Right atrium auricular region (tissue), 2 donors: ENCODE measurements at places on chromosomes 5 and 9.

DNA sequence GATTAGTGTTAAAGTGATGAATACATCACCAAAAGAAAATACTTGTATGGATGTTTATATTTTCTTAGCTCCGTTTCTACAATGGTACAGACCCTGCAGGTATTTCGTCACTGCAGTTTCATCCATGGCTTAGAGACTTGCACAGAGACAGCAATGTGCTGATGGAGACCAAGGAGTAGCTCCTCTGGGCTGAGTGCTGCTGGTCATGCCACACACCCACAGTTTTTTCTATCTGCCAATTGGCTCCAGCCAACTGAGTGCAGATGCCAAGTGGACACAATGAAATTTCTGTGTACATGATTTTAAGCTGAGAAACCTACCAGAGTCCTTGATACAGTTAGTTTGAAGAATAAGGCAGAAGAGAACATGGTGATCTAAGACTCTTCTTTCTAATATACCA lies 145.9 kb upstream of the ADCY2 start:
- no peaks in the 10 kb centered on the region for H3K4me1 ChIP-seq
- no peaks in the 10 kb centered on the region for H3K27me3 ChIP-seq
- no peak overlapping the region for H3K27ac ChIP-seq
- H3K36me3 ChIP-seq = no peaks in the 10 kb centered on the region
- no peak overlapping the region for H3K4me3 ChIP-seq
- no peak for DNase-seq

DNA sequence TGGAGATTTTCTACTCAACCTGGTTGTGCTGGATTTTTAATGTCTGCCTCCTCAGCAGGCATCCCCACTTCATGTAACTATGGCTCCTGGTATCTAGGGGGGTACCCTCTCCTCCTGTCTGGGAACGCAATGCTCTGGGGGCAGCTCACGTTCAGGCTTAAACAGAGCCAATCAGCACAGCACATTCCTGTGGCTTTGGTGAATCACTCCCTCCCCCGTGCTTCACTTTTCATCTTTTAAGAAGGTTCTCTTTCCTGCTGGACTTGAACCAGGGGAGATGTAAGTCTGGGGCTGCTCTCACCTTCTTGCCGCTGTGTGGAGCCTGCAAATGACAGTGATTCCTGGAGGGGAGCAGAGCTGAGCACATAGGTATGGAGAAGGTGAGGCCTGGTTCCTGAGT lies 101.2 kb downstream of the MSX2 start:
- no peaks in the 10 kb centered on the region for H3K4me1 ChIP-seq
- H3K27me3 ChIP-seq = no peaks in the 10 kb centered on the region
- no peaks in the 10 kb centered on the region for H3K36me3 ChIP-seq
- H3K4me3 ChIP-seq = no peak overlapping the region
- no peak for DNase-seq
- H3K27ac ChIP-seq = no peak overlapping the region

DNA sequence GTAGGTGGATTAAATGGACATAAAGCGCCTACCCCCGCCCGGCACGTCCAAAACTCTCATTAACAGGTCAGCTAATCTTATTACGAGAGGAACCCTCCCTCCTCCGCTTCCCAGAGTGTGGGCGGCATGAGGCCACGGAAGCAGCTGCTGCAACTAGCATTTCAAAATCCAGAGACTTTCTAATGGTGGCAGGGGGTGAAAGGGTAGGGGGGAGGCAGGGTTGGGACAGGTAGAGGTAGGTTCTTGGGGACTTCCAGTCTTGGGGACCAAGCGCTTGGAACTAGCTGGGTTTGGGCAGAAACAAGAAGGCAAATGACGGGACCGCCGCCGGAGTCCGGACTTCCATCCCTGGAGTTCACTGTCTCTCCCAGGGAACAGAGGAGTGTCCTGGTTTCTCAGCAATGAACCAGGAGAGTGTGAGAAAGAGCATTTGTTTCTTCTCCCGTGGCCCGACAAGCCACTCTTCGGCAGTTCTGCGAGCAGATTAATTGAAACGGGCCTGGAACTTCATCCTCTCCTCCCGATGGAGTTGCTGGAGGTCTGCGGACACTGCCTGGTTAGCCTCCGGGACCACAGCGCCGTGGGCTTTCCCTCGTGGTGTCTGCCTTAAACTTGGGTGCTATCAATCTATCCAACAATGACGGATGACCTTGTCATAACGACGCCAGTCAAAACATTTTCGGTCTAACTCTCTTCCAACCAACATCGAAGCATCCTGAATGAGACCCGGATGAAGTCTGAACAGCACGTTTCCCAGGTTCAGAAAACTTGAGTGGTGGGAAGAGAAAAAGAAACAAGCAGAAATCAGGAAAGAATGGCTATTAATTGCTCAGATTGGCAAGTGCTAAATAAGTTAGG lies 1.6 kb upstream of the PRDM6 start:
- H3K27me3 ChIP-seq = peaks cover 7% of the 10 kb centered on the region
- H3K4me3 ChIP-seq = peak overlapping the region; percentile 65
- no peak overlapping the region for H3K27ac ChIP-seq
- peaks cover 24% of the 10 kb centered on the region for H3K4me1 ChIP-seq
- no peaks in the 10 kb centered on the region for H3K36me3 ChIP-seq

GRCh38 chr9:130498298-130498917 lies 53.6 kb downstream of the ASS1 start:
- no peaks in the 10 kb centered on the region for H3K4me1 ChIP-seq
- H3K36me3 ChIP-seq = peaks cover 43% of the 10 kb centered on the region
- H3K4me3 ChIP-seq = no peak overlapping the region
- no peaks in the 10 kb centered on the region for H3K27me3 ChIP-seq
- DNase-seq = no peak

GRCh38 chr5:177361418-177362291 lies 3.9 kb downstream of the RGS14 start:
- H3K4me1 ChIP-seq = peaks cover 33% of the 10 kb centered on the region
- H3K27me3 ChIP-seq = no peaks in the 10 kb centered on the region
- no peak overlapping the region for H3K27ac ChIP-seq
- H3K4me3 ChIP-seq = no peak overlapping the region
- no peak for DNase-seq

DNA sequence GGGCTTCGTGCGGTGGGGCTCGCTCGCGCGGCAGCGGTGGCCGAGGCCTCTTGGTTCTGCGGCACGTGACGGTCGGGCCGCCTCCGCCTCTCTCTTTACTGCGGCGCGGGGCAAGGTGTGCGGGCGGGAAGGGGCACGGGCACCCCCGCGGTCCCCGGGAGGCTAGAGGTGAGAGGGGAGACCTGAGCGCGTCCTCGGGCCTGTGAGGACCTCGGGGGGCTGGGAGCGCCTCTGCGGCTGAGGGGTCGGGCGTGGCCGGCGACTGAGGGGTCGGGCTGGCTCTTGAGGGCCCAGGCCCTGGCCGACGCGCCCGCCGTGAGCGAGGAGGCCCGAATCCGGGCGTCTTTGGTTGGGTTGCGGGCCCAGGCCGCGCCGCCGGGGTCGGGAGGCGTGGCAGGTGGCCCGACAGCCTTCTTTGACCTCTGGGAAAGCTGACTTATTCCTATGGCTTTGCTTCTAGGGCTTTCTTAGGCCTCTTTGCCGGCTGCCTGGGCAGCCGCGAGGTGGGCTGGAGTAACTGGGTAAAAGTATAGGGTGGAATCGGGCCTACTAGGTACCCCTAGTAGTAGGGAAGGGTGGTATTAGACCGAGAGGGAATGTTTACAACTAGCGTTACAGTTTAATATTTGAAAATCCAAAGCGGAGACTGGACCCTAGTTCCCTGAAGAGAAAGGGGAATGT lies at the start of gene CANX:
Gene CANX (plus strand): TSS at position 33 of the 681 bp plus-strand sequence. CDS start 6,715 bp downstream, outside the sequence.
- H3K4me3 ChIP-seq = peak within 1 kb of the TSS; percentile 99
- no peak for DNase-seq
- H3K4me1 ChIP-seq = peaks cover 44% of the 10 kb centered on the region
- no peaks in the 10 kb centered on the region for H3K36me3 ChIP-seq

DNA sequence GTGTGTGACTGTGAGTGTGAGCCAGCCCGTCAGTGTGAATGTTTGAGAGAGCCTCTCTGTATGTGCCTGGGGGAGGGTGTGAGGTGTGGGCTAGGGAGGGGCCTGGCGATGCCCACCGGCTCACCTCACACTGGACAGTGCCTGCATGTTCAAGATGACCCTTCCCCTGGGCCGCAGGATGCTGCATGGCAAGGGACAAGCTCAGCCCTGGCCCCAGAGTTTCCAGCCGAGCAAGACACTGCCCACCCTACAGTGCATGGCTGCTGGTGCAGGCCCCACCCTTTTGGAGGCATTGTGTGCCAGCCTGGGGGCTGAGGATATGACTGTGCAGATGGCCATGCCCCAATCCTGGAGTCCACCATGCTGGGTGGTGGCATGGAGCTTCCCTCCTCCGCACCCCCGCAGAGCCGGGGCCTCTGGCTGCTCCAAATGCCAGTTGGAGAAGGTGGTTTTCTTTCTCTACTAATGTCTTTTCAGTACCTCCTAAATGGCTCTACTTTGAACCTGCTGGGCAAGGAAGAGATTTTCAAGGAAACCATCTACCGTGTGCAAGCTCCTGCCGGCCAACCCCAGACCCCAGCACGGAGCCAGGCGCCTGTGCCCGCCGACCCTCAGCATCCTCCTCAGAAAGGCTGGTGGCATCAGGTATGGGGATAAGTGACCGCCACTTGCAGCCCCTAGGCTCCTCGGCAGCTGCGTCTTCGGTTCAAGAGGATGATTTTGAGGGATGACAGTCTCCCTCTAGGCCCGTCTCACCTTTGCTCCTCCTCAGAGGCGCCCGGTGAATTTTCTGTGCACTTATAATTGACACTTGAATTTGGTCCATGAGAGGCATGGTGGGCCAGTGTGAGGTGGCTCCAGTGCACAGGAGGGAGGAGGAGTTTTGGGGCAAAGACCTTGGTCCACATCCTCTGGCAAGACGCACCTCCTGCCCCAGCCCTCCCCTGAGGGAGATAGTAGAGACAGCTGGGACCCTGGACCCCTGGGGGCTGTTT lies 27.7 kb downstream of the FGD3 start:
- H3K4me1 ChIP-seq = no peaks in the 10 kb centered on the region
- no peak overlapping the region for H3K27ac ChIP-seq
- no peaks in the 10 kb centered on the region for H3K36me3 ChIP-seq
- no peak overlapping the region for H3K4me3 ChIP-seq
- no peaks in the 10 kb centered on the region for H3K27me3 ChIP-seq

- H3K27ac ChIP-seq = no peak overlapping the region
- no peaks in the 10 kb centered on the region for H3K27me3 ChIP-seq
These were observed 42.4 kb downstream of the PAX5 start for GRCh38 chr9:36991516-36992134.

DNA sequence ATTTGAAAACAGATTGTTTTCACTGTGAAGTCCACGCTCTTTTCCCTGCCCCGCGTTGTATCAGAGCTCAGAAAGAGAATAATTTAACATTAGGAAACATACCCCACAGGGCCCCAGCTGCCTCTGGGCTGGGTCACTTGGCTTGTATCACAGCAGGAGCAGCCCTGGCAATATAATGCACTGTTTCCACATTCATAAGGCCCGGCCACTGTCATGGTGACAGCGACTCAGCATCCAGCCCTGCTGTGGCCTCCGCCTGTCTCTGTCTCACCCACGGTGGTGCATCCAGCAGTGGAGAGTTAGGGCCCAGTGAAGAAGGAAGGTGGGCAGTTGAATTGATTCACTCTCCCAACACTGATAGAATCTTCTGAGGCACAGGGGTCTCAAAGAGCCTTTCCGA lies 188.9 kb downstream of the NSG2 start:
- H3K27me3 ChIP-seq = no peaks in the 10 kb centered on the region
- no peaks in the 10 kb centered on the region for H3K36me3 ChIP-seq
- H3K4me3 ChIP-seq = no peak overlapping the region
- no peak overlapping the region for H3K27ac ChIP-seq
